ENCODE measurements at places on chromosomes 3 and 15.

- no peak for DNase-seq
Observed at GRCh38 chr3:148204131-148204530, 493.6 kb upstream of the AGTR1 start.

GRCh38 chr3:24043168-24043567 lies 98.1 kb downstream of the NR1D2 start:
- no peak for DNase-seq

GRCh38 chr15:67002368-67002767 lies 63.0 kb upstream of the SMAD3 start:
- DNase-seq: no peak

DNA sequence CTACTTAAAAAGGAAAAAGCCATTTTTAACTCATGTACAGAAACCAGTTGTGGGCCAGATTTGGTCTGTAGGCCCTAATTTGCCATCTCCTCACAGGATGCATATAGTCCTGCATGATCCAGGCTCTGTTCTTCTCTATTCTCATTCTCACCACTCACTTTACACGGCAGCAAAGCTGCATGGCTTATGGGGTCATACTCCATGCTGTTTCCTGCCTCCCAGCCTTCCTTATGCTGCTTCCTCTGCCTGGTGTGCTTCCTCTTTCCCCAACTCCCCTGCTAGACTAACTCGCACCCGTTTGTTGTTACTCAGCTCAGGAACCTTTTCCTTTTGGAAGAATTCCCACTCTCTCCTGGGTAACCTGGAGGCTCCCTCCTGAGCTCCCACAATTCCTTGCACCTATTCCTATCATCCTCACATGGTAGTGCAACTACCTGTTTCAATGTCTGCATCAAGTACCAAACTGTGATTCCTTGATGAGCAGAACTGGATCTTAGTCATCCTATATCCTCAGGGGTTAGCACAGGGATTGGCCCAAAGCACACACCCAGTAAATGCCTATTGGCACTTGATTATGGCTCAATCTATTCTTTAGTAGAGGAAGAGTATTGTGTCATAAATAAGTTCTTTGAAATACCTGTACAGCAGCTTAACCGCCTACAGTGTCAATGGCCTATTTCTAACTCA lies 172.1 kb upstream of the MITF start:
- no peak for DNase-seq

GRCh38 chr15:89630974-89631901 lies 24.0 kb downstream of the KIF7 start:
- DNase-seq: no peak

DNA sequence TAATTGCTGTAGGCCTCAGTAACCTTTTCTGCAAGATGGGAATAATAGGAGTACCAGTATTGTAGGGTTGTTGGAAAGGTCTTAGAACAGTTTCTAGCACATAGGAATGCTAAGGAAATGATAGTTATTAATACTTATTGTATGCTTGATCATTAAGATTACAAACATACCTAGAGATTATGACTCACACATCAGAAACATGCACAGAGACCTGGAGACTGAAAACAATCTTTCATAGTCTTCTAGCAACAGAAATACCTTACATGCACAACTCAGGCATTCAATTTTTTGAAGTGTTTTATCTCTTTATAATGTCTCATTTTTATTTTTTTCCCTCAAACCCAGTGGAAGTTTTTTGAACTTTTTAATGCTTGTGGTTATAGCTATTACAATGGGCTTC lies 104.4 kb upstream of the ZBTB20 start:
- DNase-seq: no peak

GRCh38 chr15:89119489-89120478 lies 31.5 kb downstream of the ABHD2 start:
- no peak for DNase-seq

- no peak for DNase-seq
Observed at GRCh38 chr3:186298876-186299275, 63.2 kb downstream of the DGKG start.

DNA sequence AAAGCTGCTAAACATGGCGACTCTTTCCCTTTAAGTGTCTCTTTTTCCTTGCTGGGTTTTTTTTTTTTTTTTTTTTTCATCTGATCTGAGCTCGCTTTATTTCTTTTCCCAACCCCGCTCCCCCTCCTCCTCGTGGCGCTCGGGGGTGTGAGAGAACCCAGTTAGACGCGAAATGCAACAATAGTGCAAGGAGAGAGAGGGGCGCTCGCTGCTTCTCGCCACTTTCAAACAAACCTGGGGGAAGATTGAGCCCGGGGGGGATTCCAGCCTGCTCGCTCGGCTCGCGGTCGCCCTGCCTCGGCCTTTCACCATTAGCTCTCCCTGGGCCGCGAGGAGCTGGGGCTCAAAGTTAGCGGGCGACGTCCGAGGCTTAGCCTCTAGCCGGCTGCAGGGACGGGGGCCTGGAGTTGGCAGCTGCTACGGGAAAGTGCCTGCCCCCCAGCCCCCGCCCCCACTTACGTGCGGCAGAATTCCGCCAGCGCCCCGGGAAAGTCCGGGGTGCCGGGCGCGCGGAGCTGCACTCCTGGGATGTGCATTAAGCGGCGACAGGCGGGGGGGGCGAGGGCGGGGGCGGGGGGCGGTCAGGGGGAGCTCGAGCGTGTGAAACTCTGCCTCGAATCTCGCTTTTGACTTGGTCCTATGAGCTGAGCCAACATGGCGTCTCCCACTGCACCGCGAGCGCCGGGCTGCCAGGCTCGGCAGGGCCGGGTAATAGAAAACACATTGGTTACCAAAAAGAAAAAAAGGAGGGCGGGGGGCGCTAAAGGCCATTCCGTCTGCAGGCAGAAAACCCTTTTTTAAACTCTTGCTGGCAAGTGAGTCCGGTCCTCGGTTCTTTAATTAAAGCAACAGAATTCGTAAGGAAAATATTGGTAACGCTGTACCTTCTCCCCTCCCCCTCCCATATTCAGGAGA lies 10.4 kb downstream of the NR2F2 start:
- DNase-seq: peak; percentile 60

DNA sequence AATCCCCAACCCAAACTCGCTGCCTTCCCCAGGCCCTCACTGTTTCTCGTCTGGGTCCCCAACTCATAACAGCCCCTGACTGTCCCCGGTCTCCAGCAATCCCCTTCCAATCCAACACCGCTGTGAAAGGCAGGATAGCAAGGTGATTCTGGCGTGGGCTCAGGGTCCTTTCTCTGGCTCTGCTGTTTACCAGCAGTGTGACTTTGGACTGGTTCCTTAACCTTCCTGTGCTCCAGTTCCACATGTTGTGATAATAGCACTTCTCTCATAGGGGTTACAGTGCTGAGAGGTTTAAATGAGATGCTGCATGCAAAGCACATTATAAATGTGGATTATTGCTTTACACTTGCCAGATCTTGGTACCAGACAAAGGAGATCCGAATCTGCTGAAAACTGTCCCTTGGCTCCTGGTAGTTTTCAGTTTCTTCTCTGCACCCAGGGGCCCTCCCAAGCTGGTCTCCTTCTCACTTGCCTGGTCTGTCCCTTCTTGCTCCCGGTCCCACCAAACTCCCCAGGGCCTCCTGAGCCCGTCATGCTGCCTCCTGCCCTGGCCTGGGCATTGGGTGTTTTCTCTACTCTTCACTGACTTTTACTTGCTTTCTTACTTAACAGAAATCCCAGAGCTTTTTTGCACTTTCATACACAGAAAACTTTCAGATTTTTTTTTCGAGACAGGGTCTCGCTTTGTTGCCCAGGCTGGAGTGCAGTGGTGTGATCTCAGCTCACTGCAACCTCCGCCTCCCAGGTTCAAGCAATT lies 26.8 kb upstream of the CYP11A1 start:
- no peak for DNase-seq

GRCh38 chr3:182618981-182619591 lies 174.2 kb upstream of the ATP11B start:
- no peak for DNase-seq

DNA sequence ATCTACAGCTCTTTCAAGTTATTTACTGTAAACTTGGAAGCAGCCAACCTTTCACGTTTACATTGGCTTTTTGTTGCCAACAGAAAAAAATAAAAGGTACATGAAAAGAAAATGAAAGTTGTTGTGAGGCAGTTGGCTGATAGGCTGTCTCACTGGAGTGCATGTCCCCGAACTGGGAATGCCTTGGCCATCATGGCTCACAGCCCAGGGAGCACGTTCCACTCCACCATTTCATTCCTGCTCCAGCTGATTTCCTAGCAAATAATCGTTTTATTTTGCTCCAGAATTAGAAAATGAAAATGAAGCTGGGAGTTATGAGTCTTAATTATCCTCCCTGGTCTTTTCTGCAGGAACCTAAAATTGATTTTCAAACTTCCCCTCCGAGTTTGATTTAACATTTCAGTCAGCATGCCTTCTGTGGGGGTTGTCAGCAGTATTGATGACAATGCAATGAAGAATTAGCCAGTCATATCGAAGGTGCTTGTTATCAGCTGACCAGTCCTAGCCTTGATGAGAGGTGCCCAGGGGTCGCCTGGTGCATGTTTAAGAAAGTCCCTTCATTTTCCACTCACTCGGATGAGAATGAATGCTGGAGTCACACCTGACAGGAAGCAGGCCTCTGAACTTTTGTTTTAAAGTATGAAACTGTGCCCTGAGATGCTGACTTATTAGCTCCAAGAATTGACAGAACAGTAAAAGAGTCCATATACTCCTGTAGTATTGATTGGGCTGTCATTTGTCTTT lies 293.7 kb upstream of the TRIM42 start:
- DNase-seq: no peak

- DNase-seq: no peak
Observed at GRCh38 chr15:46120713-46121112, 485.9 kb downstream of the SQOR start.
